Natural killer cell (primary cell): ENCODE measurements at places on chromosomes 2 and 18. TPM values are rescaled to one million over a fixed set of nuclear protein-coding genes. Genes with fewer than 3 reads are reported as not detected.

The ITGA4 gene
- total RNA-seq: 235 TPM

The FOXD4L1 gene
- total RNA-seq: not detected

The SLC16A14 gene
- 0.52 TPM for total RNA-seq

The GPR155 gene
- 11.4 TPM for total RNA-seq

The ST6GAL2 gene
- not detected for total RNA-seq

The RTP5 gene
- 0.68 TPM for total RNA-seq

The PLEK gene
- total RNA-seq: 333 TPM

The CXCR1 gene
- total RNA-seq: 9.1 TPM

The AQP4 gene
- not detected for total RNA-seq

The SIX3 gene
- total RNA-seq: 0.39 TPM

The POTEC gene
- total RNA-seq: not detected

The UGT1A10 gene
- total RNA-seq: not detected

GRCh38 chr2:63050334-63051041, at the start of gene OTX1:
Gene OTX1 (plus strand): TSS chr2:63050830. CDS start chr2:63052991, 2,161 bp downstream.
- DNase-seq: no peak

GRCh38 chr2:221570321-221570935, 1.7 kb downstream of the EPHA4 start:
- DNase-seq: peak; percentile 19

- DNase-seq: no peak
These were observed 61.6 kb downstream of the KCNG2 start for GRCh38 chr18:79859314-79859713.

DNA sequence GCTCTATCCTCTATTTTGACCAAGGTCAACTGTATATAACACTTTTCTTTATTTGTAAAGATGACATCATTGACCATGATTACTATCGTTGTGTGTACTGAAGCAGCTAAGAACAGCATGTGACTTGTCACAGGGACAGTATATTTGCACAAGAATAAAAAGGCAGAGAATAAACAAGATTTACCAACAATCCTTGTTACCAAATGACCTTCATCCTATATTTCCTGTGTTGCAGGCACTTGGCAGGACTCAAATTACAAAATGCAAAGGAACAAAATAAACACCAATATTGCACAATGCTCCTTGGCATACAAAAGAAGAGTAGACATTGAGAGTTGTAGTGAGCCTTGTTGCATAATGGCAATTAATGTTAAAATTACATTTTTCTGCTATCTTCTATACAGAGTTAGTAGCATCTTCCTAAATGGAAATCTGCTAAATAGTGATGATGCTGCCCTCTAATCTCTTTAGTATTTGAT, 61.8 kb downstream of the RFTN2 start:
- no peak for DNase-seq

- no peak for DNase-seq
These were observed 45.7 kb downstream of the IMPA2 start for GRCh38 chr18:12027046-12027445.

DNA sequence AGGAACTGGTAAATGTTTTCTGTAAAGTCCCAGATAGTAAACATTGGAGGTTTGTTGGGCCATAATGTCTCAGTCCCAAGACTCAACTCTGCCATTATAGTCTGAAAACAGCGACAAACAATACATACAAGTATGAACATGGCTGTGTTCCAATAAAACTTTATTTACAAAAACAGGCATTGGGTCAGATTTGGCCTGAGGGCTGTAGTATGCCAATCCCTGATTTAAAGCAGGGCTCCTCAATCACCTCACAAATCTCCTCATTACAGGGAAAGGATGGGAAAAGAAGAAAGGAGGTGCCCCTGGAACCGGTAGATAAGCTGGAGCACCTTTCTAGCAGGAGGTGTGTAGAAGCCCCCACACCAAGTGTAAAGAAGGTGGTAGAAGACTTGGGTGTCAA, 48.9 kb upstream of the UPP2 start:
- DNase-seq: no peak

- no peak for DNase-seq
These were observed 189.7 kb upstream of the OSR1 start for GRCh38 chr2:19548116-19548515.

- DNase-seq: no peak
These were observed 110.2 kb downstream of the EPHA4 start for GRCh38 chr2:221461901-221462300.

DNA sequence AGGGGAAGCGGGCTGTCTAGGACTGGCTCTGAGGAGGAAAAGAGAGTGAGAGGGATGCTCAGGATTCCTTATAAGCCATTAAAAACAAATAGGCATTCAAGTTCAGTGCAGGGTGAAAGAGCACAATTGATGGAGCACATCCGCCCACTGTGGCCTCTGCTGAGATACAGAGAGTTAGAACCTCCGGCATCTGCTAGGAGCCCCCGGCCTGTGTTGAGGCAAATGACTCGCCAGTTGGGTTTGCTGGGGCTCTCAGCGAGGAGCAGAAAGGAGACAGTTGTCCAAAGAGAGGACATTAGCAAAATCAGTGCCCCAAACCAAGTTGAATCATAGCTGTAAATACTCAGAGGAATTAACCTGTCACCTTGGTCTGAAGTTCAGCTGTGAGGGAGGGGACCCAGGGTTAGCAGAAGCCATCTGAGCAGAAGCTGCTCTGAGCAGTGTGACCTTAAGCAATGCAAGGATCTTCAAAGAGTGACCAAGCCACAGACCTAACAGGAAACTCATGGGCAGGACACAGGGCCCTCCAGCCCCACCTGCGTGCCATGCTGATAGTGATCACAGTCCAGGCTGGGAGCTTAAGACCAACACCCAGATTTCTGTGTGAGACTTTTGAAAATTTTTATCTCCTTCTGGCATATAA, 23.3 kb upstream of the IL18RAP start:
- DNase-seq: no peak

GRCh38 chr2:1053786-1054185, 103.1 kb downstream of the SNTG2 start:
- DNase-seq: no peak

GRCh38 chr2:47451790-47452189, 48.8 kb downstream of the MSH2 start:
- no peak for DNase-seq

- DNase-seq: peak; percentile 22
These were observed 183.9 kb downstream of the SH3RF3 start for GRCh38 chr2:109312902-109313301.

GRCh38 chr2:16155366-16155765, 215.0 kb downstream of the MYCN start:
- DNase-seq: no peak

DNA sequence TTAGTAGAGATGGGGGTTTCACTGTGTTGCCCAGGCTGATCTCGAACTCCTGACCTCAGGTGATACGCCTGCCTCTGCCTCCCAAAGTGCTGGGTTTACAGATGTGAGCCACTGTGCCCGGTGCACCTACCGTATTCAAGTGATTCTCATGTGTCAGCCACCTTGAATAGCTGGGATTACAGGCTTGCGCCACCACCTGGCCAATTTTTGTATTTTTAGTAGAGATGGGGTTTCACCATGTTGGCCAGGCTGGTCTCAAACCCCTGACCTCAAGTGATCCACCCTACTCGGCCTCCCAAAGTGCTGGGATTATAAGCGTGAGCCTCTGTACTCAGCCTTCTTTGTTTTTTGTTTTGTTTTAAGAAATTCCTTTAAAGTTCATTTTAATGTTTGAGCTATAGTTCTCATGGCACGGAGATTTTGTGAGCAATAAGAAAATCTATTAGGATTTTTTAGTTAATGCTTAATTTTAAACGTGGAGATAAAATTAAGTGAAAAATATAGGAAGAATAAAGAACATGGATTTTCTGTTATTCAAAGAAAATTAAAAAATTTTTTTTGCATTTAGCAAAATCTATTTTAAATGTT, 242.6 kb downstream of the PHLPP1 start:
- peak; percentile 58 for DNase-seq

GRCh38 chr2:79855264-79856006, 342.6 kb downstream of the CTNNA2 start:
- DNase-seq: no peak

GRCh38 chr2:42562474-42563144, 5.8 kb upstream of the MTA3 start:
- no peak for DNase-seq

DNA sequence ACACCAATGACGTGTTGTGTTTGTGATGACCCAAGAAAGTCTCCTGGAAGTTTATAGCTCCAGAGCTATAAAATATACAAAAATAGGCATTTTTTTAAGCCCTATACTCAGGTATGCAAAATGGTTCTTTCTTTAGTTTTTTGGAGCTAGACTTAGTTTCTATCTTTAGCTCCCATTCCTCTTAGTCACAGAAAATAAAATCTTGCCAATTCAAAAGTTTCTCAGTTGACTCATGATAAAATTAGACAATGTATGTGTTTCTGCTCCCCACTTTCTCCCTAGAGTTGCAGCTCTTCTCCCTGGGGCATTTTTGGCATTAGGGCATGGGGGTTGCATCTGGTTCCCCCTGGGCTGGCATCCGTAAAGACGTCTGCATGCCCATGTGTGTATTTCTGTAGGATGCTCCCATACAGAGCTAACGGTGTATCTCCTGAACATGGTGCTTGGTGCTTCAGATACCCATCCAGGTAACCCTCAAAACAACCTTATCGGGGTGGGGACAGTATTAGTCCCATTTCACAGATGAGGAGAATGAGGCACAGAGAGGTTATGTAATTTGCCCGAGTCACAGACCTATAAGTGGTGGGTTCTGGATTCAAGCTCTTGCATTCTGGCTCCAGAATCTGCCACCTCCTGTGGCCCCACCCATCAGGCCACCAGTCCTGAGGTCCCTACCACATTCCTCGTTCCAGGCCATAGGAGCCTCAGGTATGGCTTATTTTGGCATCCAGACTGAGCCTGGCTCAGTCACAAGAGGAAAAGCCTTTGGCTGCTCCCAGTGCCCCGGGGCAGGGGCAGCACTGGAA, 43.1 kb upstream of the ASAP2 start:
- DNase-seq: no peak

DNA sequence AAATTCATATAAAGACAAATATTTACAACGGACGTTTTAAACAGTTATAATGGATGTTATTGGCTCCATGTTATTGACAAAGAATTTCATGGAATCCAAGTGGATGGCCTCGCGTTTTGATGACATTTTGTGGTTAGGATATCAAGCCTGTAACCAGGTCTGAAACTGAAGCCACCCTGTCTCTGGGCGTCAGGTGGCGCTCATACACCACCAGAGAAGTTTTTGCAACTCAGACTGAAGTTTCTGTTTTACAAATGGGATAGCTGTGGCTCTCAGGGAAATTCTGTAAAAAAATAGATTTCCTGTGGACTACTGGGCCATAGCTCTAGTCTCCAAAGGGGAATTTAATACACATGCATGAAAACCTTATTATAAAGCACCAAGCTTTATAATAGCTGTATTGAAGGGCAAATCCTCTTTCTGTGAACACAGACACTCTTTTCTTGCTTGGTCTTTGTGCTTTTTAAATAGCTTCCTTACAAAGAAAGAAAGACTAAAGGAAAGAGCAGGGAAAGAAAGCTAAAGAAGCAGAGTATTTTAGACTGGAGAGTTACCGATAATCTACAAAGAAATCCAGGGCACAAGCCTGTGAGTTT, 86.7 kb downstream of the C18orf54 start:
- no peak for DNase-seq

- no peak for DNase-seq
These were observed 34.2 kb downstream of the SPATS2L start for GRCh38 chr2:200340508-200341224.

DNA sequence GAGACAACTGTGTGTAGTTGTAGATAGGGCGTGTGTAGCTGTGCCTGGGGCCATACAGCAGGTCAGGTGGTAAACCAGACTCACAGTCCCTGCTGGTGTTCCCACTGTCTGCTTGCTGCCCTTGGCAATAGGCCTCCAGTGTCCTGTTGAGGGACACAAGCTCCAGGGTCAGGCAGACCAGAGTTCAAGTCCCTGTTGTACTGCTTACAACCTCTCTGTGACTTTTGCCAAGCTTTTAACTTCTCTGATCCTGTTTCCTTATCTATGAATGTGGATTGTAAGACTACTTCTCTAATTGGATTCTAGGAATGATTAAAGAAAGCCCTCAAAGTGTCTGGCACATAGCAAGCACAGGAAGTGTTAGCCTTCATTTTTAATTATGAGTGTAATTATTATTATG, 68.6 kb downstream of the MERTK start:
- DNase-seq: no peak

GRCh38 chr2:4549666-4550210, 846.4 kb downstream of the DCDC2C start:
- DNase-seq: no peak

GRCh38 chr2:161824226-161824625, 200.0 kb downstream of the SLC4A10 start:
- DNase-seq: no peak

GRCh38 chr2:69570474-69570873, 73.1 kb downstream of the AAK1 start:
- no peak for DNase-seq

DNA sequence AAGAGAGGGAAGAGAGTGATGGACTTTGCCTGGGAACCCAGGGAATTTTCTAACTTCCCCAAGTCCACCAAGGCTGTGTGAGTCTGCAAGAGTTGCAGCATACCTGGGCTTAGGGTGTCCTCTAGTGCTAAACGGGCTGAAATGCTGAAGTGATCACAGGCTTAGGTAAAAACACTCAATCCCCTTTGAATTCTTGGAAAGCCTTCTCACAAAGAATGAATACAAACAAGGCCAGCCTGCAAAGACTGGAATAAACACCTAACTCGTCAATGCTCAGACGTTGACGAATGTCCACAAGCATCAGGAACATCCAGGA, 30.0 kb upstream of the BMP10 start:
- no peak for DNase-seq

GRCh38 chr2:223084873-223085272, 32.9 kb downstream of the KCNE4 start:
- DNase-seq: no peak

GRCh38 chr2:96626553-96626942, 11.6 kb downstream of the KANSL3 start:
- DNase-seq: no peak

GRCh38 chr18:14179306-14179705, 47.1 kb upstream of the ZNF519 start:
- peak; percentile 19 for DNase-seq

- peak; percentile 70 for DNase-seq
These were observed 7.9 kb downstream of the CROCC2 start for GRCh38 chr2:240913810-240914644.

- DNase-seq: no peak
These were observed 77.2 kb downstream of the ARHGEF4 start for GRCh38 chr2:130913891-130914290.

DNA sequence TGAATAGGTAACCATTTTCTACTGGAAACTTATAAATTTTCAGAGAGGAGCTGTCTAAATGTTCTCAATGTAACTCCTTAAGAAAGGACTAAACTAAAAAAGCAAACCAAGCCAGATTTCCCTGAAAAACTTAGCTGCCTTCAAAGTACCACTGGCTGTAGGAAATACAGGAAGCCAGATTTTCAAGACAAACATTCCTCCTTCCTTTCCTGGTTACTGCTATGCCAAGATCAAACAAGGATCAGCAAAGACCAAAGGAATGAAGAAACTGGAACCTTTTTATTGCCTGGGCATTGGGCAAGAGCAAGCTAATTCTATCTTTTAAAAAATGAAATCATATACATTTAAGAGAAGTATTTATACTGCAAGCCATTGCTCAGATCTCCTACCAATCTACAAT, 212.7 kb downstream of the DYM start:
- DNase-seq: no peak
